G401 (cell line): ENCODE measurements at places on chromosomes 4 and X.

DNA sequence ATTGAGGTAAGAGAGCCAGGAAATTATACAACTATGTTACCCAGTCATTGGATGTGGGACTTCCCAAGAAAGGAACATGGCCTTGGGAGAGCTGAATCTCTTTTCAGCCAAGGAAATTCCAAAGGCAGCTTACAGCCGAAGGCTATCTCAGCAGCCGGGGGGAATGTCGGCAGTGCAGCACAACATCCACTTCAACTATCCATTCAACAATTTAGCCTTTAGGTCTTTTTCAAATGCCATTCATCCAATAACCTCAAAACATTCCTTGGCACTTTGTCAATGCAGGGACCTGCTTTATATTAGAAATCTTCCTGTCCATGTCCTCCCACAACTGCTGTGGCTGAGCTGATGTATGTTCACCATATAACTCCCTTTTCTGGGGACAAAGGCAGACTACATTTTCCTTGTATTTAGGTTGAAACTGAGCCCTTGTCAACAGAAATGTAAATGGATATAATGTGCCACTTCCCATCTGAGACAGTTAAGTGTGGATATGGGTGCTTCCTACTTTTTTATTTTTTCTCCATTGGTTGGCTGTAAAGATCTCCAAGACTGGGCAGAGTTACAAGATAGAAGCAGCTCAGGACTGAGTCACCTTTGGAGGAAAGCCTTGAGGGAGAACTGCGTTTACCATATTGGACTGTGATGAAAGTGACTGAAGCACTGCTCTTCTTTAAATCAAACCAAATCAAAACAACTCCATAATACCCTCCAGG, 94.8 kb downstream of the GPRIN3 start:
- no peak for DNase-seq

- no peak for DNase-seq
Measured at GRCh38 chr4:39030725-39031124, 1.5 kb downstream of the TMEM156 start.

GRCh38 chr4:143575331-143575730, 61.8 kb downstream of the SMARCA5 start:
- DNase-seq, result no peak

DNA sequence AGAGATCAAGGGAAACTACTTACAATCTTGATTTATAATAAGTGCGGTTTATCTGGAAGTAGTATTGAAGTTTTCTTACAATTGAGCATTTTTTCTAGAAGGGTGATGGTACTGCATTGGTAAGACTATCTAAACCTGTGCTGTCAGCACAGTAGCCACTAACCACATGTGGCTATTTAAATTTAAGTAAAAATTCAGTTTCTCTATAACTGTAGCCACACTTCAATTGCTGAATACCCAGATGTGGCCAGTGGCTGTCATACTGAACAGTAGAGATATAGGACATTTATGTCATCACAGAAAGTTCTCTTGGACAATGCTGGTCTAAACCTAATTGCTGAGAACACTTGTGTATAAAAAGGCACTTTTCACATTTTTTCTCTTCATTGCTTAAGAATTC, 222.7 kb downstream of the CBR4 start:
- DNase-seq, result no peak

DNA sequence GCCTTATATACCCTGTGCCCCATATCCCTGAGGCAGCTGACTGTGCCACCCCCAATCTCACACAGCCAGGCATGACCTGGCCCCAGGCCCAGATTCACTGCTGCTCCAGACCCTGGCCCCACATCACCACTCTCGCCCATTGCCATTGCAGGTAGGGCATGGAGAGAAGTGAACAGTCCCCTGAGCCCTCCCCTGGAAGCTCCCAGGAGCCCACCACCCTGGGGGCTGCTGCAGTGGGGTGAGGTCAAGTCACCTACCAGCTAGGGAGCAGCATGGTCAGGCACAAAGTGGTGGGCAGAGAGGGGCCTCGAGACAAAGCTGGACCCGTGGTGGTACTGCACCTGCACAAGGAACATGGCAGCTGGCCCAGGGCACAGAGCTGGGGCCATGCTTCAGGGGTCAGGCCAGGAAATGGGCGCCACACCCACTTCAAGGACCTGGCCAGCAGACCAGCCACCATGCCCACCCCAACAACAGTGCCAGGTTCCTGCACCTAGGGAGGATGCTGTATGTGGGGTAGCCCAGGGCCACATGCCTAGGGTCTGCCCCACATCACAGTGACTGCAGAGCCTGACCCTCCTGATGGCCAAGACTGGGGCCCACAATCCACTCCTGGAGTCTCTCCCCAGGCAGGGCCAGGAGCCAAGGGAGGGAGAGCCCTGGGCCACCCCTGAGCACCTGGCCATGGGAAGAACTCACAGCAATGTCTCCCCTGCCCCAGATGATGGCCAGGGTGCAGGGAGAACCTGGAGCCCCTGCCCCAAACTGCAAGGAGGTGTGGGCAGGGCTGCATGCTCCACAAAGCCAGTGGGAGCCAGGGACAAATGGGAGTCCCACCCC, 58.5 kb downstream of the COX18 start:
- DNase-seq, result no peak

DNA sequence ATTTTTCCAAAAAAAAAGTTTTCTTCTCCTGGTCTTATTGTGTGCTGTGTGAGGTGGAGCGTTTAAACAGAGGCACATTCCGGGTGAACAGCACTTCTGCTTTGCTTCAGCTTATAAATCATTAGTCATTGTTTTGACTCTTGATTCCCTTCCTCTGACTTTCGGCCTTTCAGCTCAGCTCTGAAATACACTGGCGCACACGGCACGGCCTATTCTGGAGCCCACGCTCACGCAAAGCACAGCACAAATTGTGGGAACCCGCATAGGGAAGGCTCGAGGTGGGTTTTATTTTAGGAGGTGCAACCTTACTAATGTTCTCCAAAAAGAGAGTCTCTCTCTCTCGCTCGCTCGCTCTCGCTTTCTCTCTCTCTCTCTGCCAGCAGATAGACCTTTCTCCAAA, 4.0 kb downstream of the POU3F4 start:
- no peak for DNase-seq
